Panc1 (cell line): ENCODE measurements at places on chromosomes 13 and 19.
A peak's percentile ranks its signal among the peaks of the same experiment; 100 is the strongest.

DNA sequence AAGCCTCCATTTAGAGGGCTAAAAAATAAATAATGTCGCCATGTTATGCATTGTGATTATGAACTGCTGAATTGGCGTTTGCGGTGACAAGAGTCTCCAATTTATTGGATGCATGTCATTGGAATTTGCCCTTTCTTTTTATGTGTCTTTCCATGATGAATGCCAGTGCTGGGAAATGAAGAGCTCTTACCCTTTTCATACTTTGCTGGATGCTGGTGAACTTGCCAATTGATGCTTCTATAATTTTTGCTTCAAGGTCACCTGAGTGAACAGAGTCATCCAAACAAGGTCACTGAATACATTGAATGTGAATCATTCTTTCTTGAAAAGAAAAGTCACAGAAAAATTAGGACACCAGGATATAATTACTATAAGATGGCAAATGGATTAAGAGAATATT lies 348.2 kb downstream of the OXGR1 start:
- DNase-seq = no peak

DNA sequence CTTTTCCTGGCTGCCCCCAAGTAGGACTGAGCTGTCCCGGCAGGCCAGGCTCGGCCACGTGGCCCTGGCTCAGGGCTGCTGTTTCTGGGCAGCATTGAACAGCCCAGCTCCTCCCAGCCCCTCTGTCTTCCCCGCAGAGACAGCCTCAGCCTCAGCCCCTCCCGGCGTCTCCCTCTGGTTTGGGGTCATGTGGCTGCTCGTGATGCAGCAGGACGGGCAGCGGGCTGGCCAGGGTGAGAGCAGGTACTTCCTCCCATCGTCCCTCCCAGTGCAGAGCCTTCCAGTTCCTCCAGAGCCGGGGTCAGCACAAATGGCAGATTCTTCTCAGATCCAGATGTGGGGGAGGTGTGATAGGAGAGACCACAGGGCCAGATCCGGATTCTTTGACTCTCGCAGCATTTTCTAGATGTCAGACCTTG lies 114.6 kb downstream of the KDM4B start:
- DNase-seq = no peak

DNA sequence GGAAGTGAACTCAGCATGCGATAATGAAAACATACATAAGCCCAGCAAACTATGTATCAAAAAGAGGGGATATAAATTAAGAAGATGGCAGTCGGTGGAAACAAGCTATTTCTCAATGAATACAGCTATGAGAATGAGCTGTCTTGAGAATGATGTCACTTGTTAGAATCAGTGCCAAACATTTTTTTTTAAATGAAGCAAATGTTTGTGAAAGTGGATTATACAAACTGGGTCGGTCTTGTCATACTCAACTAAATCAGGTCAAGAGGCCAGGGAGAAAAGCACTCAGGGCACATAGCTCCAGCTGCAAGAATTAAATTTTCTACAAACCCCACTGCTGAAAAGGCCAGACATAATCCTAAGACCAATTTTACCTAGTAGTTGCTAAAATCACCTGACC lies 1048.4 kb downstream of the SLITRK1 start:
- no peak for DNase-seq

DNA sequence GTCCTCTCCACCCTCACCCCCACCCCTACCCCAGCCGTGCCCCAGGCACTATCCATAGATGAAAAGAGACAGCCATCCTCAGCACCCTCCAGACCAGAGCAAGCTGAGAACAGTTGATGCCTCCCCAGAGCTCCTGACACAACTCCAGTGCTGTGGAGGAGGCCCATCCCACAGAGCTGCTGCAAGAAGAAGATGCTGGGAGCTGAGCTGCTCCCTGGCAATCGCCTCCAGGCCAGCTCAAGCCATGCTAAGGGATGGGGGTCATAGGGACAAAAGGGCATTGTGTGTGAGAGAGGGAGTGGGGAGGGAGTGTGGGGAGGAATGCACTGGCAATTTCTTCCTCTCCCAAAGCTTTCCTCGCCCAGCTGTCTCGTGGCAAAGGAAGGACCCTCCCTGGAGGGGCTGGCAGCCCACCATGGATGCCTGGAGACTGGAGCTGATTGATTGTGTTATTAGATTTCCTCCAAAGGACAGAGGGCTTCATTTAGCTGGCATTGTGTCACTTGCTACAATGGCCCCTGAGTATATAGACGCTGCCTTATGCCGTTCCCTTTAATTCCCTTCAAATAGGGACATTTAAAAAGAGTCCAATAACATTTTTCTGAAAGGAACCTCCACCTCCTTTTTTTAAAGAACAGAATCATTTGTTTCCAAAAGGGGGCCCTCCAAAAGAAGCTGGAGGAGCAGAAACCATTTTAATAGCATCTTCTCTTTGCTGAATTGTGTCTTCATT lies 476.4 kb downstream of the FOXO1 start:
- DNase-seq = no peak

DNA sequence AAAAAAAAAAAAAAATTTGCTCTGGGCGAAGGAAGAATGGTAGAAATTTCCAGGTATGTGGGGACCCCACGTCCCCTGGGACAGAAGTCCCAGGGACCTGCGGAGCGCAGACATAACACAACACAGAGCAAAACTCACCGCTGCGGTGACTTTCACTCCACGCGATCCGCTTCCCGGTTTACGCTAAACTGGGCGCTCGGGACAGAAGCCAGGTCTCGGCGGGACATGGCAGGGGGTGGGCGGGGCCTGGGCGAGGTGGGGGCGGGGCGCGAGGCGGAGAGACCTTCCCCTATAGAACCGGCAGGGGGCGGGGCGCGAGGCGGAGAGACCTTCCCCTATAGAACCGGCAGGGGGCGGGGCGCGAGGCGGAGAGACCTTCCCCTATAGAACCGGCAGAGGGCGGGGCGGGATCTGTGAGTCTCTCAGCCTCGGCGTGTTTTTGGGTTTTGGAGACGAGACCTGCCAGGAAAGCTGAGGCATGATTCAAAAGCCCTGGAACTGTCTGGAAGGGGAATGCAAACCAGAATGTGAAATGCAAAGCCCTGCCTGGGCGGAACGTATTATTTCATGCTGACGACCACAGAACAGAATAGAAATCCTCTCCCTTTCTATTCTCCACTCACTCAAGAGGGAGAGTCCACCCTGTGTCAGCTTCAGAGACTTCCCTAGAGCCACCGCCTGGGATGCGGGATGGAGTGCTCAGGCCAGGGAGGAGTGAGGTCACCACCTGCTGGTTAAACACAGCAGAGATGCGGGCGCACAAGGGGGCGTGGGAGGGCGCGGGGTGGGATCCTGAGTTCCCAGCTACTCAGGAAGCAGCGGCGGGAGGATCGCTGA lies 20.2 kb upstream of the ERVV-1 start:
- DNase-seq = peak; percentile 67

DNA sequence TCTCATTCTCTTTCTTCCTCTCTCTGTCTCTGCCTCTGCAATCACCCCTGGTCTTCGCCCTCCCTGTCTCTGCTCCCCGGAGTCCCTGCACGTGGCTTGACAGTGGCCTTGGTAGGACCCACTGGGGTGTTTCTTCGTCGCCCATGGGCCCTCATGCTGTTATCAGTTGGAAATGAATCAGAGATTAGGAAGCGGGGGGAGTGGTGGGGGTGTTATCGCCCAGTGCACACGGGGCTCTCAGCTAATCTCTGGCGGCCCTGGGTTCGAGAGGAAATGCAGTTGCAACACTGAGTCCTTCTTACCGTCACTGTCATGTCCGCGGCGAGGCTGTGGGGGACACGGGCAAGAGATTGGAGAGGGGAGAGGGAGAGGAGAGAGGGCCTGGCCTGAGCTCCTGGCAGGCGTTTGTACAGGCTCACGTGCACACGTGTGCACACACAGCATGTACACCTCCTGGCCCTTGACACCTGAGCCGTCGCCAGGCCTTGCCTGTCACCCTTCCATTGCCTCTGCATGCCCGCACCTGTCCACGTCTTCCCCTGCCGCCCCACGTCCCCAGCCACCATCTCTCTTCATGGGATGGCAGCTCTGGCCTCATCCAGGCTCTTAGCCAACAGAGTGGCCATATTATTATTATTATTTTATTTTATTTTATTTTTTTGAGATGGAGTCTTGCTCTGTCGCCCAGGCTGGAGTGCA lies 37.8 kb upstream of the SLC7A10 start:
- DNase-seq = no peak

- DNase-seq = no peak
Observed at GRCh38 chr13:71030784-71031183, 836.2 kb downstream of the DACH1 start.

GRCh38 chr19:7687177-7687576 lies 6.5 kb downstream of the TRAPPC5 start:
- no peak for DNase-seq

DNA sequence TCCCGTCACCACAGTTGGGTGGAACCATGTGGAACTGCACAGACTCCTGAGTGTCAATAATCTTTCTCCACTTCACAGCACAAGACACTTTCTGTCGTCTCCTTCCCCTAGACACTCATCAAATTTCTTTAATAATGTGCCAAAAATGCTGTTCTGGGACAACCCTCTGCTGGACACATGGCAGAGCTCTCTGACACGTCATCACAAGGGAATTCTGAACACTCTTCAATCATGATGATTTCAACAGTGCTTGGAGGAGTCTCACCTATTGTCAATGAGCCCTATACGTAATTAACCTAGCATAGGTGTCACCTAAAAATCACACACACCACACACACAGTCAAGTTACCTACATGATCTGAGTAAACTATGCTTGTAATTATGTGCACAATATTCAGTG lies 141.3 kb downstream of the STOML3 start:
- no peak for DNase-seq
